ENCODE measurements at places on chromosomes 7 and 10.
A peak's percentile ranks its signal among the peaks of the same experiment; 100 is the strongest.

DNA sequence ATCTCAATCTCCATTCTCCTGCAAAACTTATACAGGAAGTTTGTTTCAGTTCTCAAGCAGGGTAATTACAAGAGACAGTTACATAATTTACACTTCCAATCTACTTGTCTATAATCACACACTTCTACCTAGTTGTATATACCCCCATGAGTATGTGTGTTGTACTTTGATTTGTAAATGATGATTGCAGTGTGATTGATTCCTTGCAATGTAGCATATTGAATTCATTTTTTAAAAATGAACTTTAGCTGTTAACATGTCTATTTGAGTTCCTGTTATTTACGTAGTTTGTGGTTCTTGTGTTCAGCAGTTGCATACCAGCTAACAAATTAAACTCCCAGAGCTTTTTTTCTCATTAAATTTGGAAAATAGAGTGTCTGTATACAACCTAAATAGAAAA is 102.5 kb upstream of the SAMD8 start:
- DNase-seq = no peak

GRCh38 chr7:81427461-81427860 is 342.4 kb downstream of the HGF start:
- no peak for DNase-seq

DNA sequence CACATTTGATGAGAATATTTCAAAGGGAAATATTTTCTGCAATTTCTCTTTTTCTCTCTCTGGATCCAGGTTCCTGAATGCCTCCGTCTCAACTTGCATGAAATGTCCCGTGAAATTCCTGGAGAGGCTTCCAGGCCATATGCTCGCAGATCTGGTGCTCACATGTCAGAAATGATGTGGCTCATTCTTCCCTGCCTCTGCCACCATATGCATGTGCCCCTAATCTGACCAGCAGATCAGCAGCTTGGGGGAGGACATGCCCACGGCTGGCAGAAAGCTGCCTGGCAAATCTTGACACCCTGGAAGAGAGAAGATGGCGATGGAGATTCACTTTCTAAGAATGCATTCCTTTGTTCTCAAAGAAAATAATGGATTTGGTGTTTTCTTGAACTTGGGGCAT is 490.7 kb downstream of the RPS24 start:
- no peak for DNase-seq

GRCh38 chr7:158811461-158811860 is 17.8 kb downstream of the ESYT2 start:
- DNase-seq = no peak

DNA sequence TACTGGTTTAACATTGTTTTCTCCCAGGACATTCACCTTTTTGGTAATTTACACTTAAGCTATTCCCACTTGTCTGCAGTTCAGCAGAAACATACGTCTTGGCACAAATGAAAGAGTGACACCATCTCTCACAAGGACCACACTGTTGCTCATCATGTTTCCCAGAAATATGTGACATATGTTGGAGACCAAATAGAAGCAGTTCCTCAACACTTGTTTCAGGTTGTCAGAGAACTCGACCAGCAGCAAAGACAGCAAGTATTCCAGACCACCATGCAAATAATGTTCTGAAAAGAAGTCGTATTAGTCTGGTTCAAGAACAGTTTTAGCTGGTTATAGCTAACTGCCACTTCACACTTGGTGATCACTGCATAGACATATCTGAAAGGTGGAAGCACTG is 81.3 kb upstream of the KLF6 start:
- no peak for DNase-seq

- DNase-seq = no peak
Observed at GRCh38 chr10:73798927-73799560, 12.4 kb downstream of the NDST2 start.

DNA sequence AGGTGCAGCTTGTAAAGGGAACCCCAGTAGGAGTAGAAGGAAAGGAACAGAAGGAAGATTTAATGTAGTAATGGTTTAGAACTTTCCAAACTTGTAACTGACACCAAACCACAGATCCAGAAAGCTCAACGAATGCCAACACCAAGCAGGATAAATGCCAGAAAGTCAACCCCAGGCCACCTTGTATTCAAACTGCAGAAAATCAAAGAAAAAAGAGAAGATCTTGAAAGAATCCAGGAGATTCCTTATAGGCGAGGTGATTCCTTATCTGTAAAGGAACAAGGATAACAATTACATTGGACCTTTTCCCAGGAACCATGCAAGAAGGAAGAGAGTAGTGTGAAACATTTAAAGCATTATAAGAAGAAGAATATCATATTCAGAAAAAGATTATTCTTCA is 93.6 kb downstream of the NKX6-2 start:
- no peak for DNase-seq

DNA sequence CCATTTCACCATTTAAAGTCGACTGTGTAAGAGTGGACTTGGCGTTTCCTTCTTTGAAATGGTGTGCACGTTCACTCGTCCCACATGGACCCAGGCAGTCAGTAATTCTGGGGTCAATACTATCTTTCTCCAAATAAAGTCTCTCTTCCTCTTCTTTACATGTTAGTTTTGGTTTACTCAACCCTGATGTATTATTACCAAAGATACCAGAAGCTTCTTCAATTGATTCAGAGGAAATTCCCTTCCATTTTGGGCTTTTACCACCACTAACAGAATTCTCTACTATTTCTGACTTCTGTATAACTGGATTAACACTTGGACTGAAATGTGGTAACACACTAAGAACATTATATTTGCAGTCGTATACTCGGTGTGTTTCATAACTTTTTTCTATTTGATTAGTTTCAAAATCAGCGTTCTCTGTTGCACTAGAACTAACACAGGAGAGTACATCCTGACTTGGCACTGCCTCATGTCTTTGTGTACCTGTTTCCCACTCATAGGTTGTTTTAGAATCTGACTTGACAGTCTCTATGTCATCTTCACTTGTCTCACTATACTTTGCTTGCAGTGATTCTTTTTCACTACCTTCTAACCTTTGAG is 60.8 kb downstream of the LARP4B start:
- no peak for DNase-seq

GRCh38 chr7:111261496-111261895 is 170.6 kb downstream of the LRRN3 start:
- DNase-seq = no peak

DNA sequence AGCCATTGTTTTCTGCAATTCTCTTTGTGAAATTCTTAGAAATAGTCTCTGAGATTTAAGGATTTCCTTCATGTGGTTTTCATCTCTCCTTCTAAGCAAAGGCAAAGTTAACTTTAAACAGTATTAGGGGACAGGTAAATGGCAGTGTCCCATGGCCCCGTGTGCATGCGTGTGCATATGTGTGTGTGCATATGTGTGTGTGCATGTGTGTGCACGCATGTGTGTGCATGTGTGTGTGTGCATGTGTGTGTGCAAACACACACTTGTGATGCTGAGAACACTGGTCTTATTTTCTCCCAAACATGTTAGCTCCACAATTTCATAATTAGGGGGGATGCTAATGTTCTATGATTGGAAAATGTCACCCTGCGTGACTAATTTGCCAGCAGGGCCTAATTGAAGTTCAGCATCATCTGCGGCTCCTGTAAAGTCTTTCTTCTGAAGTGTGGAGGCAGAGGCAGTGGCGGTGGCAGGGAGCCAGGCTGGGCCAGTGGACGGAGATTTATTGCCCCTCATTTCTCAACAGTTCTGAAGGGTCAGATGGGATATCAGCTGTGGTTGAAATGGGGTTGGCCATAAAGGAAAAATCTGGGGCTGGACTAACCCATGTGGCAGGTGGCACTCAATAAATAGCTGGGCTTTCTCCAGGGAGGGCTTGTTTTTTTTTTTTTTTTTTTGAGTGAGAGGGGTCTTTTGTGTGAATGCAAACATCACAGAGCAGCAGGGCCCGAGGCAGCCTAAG is 289.3 kb upstream of the PODXL start:
- no peak for DNase-seq

- peak; percentile 58 for DNase-seq
Observed at GRCh38 chr7:22765609-22766008, 38.6 kb downstream of the IL6 start.

DNA sequence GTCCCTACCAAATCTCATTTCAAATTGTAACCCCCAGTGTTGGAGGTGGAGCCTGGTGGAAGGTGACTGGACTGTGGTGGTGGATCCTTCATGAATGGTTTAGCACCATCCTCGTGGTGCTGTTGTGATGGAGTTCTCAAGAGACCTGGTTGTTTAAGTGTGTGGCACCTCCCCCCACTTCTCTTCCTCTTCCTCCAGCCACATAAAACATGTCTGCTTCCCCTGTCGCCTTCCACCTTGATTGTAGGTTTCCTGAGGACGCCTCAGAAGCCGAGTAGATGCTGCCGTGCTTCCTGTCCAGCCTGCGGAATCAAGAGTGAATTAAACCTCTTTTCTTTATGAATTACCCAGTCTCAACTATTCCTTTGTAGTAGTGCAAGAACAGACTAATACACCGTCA is 21.0 kb downstream of the GRB10 start:
- DNase-seq = no peak

GRCh38 chr10:125953778-125954385 is 57.5 kb downstream of the FANK1 start:
- no peak for DNase-seq

GRCh38 chr7:2723138-2723850 is 35.3 kb downstream of the AMZ1 start:
- DNase-seq = no peak

- no peak for DNase-seq
Observed at GRCh38 chr7:113799896-113800295, 118.9 kb downstream of the PPP1R3A start.

GRCh38 chr7:107818622-107819021 is 15.6 kb upstream of the SLC26A3 start:
- DNase-seq = no peak

DNA sequence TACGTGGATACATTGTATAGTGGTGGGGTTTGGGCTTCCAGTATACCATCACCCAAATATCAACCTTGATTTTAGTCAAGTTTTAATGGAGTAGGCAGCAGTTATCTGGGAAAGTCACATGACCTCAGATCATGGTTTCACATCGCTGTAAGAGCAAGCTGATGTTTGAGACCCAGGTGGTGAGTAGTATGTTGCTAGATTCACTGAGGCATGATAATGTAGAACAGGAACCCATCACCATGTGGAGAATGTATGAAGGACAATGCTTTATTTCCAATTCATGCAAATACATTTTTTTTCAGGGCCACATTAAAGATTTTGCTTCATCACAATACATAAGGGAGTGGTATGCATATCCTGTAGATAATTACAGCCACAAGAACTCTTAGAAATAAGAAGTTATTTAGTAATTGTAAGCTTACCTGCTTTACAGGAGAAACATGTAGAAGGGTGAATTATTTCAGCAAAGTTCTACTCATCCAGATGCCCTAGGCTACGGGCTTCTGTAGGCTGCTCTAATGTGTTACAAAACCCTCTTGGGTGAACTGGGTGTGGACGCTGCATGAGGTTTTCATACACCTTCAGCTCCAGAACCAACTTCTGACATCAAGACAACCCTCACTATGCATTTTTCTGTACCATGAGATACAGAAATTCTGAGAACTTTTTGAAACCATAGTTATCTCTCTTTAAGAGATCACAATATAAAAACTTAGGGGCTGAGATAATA is 27.6 kb upstream of the LAMB4 start:
- no peak for DNase-seq

GRCh38 chr10:35369049-35369611 is 32.8 kb downstream of the CCNY start:
- no peak for DNase-seq

GRCh38 chr7:107746006-107746405 is 2.1 kb downstream of the CBLL1 start:
- DNase-seq = no peak

- no peak for DNase-seq
Observed at GRCh38 chr10:5945561-5946418, 31.6 kb downstream of the IL15RA start.

GRCh38 chr10:111716032-111716431 is 467.5 kb downstream of the GPAM start:
- DNase-seq = no peak

DNA sequence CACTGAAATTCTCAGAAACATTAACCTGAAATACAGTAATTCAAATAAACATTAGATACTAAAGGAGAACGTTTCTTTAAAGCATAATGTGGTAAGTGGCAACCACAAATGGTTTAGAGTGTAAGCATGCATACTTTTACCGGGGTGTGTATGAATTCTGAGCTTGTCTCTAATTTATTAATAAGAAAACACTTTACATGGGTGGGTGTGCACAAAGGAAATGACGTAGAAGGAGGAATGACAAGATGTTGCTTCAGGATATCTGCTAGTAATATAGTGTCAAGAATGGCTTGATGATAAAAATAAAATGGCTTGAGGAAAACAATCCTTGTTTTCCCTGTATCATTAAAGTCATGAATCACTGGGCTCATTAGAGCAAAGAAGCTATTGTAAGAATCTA is 92.5 kb downstream of the ARL4A start:
- no peak for DNase-seq

DNA sequence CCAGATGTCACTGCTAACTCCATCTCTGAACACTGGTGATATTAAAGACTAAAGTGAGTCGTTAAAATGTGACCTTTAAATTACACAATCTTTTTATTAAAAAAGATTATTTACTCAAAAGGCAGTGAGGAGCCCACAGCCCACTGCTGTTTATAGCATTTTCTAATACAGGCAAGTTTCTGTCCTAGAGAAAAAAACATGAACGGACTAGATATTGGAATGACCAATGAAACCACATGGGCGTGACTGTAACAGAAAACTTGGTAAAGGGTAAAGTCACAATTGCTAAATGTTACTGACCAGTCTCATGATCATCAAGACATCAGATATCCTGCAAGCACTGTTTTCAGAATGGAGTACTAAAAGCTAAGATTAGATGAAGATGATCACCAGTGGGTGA is 78.7 kb downstream of the FEZF1 start:
- no peak for DNase-seq

GRCh38 chr7:154304231-154304630 is 252.0 kb downstream of the DPP6 start:
- no peak for DNase-seq

- DNase-seq = no peak
Observed at GRCh38 chr7:28298870-28299518, 113.3 kb upstream of the CREB5 start.

DNA sequence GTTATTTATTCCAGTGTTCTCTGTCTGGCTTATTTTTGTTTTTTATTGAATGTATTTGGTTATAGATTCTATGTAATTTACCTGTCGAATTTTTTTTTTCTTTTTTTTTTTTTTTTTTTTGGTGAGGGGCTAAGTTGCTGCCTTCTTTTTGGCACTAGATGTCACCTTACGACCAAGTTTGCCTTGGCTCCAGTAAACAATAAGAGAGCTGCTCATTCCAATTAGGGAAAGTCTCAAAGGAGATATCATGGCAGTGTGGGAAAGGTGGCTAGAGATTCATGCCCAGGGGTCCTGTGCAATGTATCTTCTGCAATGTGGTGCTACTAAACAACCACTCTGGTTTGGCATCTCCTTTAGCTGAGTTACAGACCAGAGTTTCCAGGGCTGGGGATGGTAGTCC is 84.0 kb downstream of the PTPN20 start:
- no peak for DNase-seq

- DNase-seq = no peak
Observed at GRCh38 chr7:126993626-126994213, 259.0 kb downstream of the GRM8 start.

Measured in GM12864 (cell line).